ENCODE measurements at places on chromosomes 12 and 14.

DNA sequence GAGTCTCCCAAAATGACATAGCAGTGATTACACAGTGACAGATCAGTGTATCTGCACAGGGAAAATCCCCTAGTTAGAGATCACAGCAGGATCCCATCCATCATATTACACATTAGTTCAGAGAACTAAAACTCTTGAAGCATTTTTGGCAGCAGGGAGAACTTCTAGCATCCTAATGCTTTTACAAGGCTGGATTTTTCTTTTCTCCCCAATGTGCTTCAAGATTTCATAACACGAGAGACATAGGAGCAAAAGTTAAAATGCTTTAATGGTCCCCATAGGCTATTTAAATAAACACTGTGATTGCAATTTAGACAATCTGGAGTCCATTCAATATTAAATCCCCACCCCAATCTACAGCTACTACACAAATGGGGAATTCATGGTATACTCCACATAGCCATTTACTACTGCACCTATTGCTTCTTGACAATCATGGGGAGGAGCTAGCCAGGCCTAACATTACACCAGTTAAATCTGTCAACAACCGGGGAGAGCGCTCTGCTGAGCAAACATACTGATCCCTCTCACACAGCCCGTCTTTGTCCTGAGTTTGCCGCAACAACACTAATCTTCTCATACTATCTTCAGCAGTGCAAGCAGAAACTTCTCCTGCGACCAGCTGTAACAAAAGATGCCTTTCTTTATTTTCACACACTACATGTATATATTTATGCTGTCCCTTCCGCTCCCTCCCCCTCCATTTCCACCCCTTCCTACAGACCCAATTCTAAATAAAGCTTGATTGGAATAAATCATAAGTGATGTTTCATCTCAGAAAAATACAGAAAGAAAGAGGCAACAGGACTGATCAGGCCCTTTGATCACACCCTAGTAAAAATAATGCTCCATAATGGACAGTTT lies 120.3 kb upstream of the SOX5 start:
- no peak for DNase-seq

DNA sequence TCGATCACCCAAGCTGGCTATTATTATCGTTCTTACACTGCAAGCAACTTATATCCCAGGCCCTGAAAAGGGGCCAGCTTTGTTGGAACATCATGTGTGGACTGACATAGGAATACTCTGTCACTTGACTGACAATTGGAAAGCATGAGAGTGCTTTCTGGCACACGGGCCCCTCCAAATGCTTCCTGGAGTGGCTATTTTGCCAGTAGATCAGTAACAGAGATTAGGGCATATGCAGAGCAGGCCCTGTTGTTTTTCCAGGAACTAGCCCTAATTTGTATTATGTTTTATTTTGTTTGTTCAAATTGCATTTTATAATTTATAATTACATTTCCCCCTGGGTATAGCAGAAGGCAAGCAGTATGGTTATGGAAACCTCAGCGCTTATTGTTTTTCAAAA lies 170.1 kb upstream of the FRMD6 start:
- no peak for DNase-seq

- DNase-seq: no peak
These were observed 4.6 kb downstream of the KIF26A start for GRCh38 chr14:104142946-104143470.

DNA sequence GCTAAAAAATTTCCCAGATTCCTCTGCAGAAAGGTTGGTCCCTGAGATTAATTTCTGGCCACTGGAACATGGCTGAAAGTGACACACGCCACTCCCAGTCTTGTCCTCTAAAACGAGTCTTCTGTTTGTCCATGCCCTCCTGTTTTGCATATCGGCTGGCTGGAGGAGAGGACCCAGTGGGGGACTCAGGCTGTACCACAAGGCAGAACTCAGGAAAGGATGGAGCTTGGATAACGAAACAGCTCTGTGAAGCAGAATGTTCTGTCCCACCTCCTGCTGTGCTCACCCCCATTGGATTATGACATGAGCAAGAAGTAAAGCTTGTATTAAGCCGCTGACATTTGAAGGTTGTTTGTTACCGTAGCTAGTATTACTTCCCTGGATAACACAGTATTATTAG lies 856.2 kb downstream of the BCL11B start:
- DNase-seq: no peak

DNA sequence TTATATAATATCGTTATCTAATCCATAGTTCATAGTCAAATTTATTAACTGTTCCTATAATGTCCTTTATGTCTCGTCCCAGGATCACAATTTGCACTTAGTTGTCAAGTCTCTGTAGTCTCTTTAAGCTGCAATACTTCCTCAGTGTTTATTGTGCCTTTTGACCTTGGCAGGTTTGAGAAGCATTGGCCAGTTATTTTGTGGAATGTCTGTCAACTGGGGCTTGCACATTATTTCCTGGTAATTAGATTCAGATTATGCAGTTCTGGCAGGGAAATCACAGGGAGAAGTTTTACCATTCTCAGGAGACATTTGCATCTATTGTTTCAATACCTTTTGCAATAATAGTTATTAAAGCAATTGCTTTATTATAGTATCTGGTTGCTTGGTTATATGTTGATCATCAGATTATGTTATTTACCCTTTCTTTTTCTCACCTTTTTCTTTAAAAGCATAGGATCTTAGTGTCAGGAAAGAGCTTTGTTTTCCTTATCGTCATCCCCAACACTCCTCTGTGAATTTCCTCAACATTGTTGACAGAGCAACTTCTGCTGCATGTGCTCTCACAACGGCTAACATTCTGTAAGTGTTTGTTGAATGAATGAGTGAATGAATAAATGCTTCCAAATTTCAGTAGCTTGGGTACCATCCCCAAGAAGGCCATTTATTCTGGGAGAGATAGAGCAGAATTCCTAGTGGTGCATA lies 3.7 kb upstream of the ART4 start:
- no peak for DNase-seq

- no peak for DNase-seq
These were observed 31.2 kb downstream of the CREBL2 start for GRCh38 chr12:12642916-12643315.

GRCh38 chr12:101908395-101908794 lies 31.0 kb downstream of the DRAM1 start:
- no peak for DNase-seq

Data from fibroblast of skin of right biceps (primary cell).